ENCODE measurements at places on chromosomes 13 and 19.

GRCh38 chr13:48908381-48909055, 67.2 kb upstream of the FNDC3A start:
- no peak for DNase-seq

GRCh38 chr19:44303976-44304568, 753 bp downstream of the ZNF235 start:
- no peak for DNase-seq

DNA sequence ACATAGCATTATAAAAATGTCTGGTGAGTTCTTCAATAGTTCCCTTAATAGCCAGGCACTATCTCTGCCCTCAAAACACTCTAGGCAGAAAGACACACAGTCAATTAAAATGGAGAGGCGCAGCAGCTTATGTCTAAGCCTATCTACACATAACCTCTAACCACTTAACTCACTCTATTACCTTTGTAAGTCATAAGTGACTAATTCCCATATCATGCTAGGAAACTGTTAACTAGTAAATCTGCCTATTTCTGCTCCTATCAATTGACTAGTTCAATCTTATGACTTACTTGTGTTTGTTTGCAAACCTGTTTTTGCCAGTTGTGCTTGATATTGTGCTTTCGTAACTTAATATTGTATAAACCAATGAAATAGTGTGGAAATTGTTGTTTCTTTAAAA, 3.2 kb downstream of the CCDC122 start:
- no peak for DNase-seq

DNA sequence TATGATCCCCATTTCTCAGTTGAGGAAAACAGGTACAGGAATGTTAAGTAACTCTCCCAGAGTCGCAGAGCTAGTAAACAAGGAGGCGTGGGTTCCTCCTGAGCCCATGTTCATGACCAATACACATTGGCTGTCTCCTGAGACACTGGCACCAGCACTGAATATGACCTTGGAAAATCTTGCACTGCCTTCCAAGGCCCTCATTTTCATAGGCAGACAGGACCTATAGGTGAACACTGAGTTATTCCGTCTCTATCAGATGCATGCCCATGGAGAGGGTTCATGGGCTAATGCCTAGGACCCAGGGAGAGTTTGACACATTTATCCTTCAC, 504.8 kb downstream of the RFC3 start:
- no peak for DNase-seq

DNA sequence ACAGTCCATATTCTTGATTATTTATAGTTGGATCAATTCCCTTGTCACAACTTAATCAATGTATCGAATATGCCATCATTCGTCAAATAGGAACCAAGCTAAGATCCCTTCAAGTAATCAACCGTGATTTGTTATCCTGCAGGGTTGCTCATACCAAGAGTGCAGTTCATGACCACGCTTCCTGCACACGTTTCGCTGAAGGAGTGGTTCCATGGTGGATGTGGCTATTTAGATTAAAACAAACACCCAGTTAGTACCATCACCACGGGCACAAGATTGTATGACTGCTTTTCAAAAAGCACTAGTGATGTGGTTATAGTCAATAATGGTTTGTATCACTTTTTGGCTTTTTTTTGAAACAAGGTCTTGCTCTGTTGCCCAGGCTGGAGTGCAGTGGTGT, 41.1 kb upstream of the CCNE1 start:
- no peak for DNase-seq

- no peak for DNase-seq
Measured at GRCh38 chr19:57708641-57709361, at the start of gene ZNF154. Gene ZNF154 (minus strand): TSS chr19:57709204. CDS start chr19:57708971, 233 bp downstream.
